ENCODE measurements at places on chromosomes 16 and 17.
A peak's percentile ranks its signal among the peaks of the same experiment; 100 is the strongest.

- peak; percentile 49 for DNase-seq
Measured at GRCh38 chr17:72498364-72499210, 377.8 kb downstream of the SOX9 start.

GRCh38 chr17:58593123-58593522 is 78.7 kb upstream of the MTMR4 start:
- no peak for DNase-seq

GRCh38 chr17:29954405-29954804 is 13.0 kb downstream of the EFCAB5 start:
- no peak for DNase-seq

GRCh38 chr17:65198653-65199382 is 61.6 kb downstream of the RGS9 start:
- peak; percentile 90 for DNase-seq

GRCh38 chr16:50509521-50510341 is 38.5 kb upstream of the NKD1 start:
- no peak for DNase-seq

DNA sequence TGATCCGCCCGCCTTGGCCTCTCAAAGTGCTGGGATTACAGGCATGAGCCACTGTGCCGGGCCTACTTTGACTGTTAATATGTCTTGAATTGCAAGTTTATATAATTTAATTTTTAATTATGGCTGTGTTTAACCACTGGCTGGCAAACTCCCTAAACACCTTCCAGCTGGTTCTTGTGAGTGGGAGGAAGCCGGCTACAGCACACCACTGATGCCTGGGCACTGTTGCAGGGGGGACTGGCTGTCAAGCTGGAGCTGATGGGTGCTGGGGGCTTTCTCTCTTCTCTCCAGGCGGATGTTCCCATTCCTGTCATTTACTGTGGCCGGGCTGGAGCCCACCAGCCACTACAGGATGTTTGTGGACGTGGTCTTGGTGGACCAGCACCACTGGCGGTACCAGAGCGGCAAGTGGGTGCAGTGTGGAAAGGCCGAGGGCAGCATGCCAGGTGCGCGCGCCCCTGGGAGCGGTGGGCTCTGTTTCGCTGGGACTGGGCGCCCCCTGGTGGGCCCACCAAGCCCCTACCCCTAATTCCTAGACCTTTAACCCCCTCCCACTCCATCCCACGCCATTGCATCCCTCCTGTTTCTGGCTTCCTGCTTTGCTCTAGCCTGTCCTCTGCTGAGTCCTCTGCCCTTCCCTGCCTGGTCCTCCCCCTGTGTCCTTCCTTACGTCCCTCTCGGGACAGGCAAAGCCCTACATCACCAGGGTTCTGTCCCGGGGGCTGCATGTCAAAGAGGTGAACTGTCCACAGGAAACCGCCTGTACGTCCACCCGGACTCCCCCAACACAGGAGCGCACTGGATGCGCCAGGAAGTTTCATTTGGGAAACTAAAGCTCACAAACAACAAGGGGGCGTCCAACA is 9.5 kb downstream of the TBX21 start:
- no peak for DNase-seq

GRCh38 chr17:56661906-56662305 is 68.4 kb downstream of the NOG start:
- DNase-seq = no peak

DNA sequence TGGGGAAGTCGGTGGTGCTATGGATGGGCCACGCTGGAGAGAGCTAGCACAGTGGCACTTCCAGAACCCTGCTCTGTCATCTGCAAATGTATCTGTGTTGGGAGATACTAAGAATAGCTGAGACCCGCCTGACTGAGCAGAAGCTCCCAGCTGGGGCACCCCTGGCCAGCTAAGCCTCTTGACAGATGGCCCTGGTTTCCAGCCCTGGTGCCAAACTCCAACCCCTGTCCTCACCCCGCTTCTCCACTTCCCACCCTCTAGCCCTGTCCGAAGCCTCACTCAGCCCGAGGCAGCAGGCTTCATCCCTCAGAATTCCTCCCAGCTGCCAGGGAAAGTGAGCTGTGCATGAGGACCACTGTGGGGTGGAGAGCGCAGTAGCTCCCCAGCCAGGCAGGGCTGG is 124.4 kb downstream of the CCDC144A start:
- DNase-seq = no peak

DNA sequence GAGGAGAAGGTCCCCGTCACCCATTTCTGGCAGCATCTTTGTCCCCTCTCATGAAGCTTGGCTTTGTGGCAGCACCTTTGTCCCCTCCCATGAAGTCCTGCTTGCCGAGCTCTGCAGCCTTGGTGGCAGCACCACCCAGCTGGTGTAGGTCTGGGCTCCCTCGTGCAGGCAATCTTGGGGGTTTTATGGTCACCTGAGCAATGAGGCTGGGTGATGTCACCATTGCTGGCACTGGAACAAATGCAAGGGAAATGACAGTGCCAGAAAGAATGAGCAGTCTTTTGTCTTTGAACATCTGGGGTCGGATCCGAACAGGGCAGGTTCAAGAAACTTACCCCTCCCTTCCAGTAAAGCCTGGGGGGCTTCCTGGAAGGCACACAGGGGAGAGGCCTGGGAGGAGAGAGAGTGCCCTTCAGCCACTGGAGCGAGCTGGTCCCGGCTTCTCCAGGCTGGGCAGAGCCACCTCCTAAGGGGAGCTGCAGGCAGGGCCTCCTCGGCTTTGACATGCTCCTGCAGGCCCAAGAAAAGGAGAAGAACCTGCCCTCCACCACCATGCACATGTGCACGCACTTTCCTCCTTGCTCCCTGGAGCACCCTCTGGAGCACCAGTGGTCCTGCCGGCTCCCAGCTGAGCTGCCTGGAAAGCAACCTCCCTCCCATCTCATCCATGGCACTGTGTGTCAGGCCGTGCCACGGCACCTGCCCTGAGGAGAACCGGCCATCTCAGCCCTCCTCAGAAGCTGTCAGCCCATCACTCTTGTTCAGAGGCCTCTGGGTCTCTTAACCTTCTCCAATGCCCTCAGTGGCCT is 16.0 kb downstream of the BTBD17 start:
- no peak for DNase-seq

GRCh38 chr17:83052241-83052564 is 27.2 kb upstream of the METRNL start:
- no peak for DNase-seq

GRCh38 chr17:44518032-44518431 is 14.8 kb upstream of the GPATCH8 start:
- DNase-seq = no peak

DNA sequence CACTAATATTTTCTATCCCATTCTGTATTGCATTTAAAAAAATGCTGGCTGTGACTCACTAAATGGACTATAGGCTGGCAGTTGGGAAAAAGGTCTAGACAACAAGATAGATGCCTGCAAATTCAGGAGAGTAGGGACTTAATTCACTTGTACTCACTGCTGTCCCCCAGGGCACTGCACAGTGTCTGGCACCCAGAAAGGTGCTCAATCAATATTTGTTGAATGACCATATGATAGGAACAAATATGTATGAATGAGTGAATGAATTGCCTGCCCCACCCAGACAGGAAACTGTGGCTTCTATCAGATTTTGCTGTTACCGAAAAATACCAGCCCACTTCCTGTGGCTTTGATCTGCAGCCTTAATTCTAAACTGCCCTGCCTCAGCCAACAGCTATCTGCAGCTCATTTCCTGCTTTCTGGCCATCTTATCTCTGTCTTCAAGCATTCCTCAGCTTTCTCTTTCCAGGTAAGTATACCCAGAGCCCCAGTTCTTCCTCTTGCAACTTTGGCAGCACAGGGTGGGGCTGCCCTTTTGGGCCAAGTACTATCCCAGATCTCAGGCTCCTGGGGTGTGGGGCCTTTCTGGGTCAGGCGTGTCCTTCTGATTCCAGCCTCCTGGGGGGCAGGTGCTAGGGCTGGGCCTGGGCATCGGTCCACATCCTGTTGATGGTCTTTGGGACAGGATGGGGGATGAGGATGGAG is 15.3 kb upstream of the TNS4 start:
- DNase-seq = no peak

- peak; percentile 17 for DNase-seq
Measured at GRCh38 chr16:68406458-68407152, 41.7 kb downstream of the SMPD3 start.

DNA sequence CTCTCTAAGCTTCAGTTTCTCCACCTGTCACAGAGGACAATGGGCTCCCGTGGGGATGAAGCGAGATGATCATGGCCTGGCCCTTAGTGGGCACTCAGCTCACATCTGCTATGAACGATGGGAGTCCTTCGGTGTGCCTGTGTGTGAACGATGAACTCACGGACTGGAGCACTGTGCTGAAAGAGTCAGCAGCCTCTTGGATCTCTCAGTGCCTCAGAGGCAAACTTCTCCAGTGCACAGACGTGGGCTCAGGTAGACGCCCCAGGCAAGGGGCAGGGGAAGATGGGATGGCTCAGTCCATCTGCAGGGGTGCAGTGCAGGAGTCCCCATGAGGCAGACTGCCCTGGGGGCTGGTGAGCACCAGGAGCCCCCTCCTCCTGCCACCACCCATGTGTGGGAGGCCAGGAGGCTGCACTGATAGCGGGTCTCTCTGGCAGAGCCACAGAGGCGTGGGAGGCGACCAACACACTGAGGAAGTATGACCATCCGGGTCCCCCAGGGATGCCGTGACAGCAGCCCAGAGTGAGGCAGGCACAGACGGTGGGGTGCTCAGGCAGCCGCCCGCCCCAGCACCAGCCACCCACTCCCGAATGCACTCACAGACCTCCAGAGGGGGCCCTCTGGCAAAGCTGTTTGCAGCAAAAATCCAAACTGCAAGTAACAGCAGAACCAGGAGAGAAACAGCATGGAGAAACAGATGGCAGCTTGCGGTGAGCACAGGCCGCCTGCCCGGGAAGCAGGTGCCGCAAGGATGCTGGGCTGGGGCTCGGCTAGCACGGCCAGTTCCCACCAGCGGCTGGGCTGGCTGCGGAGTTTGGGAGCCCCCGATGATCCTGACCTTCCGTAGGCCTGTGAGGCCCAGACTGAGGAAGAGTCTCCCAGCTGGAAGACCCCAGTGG is 82.7 kb downstream of the RPH3AL start:
- no peak for DNase-seq

DNA sequence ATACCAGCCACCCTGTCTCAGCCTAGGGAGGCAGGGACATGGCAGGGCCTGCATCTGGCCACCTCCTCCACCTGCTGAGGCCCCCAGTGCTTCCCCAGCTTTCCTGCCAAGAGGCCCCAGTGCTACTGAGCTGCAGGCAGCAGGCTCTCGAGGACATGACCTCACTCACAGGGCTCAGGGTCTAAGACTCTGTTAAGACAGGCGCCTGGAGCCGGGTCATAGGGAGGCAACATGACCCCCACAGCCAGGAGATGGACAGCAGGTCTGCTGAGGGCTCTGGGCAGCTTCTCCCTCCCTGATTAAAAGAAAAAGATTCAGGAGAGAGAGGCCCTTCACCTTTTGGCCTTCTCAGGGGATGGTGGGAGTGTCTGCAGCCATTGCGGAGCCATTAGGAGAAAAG is 23.2 kb upstream of the FASN start:
- no peak for DNase-seq

GRCh38 chr16:13036600-13036999 is 135.2 kb downstream of the SHISA9 start:
- DNase-seq = no peak

- DNase-seq = no peak
Measured at GRCh38 chr17:38611872-38612376, 6.2 kb upstream of the SRCIN1 start.
